ENCODE measurements at places on chromosomes 11 and 22.

DNA sequence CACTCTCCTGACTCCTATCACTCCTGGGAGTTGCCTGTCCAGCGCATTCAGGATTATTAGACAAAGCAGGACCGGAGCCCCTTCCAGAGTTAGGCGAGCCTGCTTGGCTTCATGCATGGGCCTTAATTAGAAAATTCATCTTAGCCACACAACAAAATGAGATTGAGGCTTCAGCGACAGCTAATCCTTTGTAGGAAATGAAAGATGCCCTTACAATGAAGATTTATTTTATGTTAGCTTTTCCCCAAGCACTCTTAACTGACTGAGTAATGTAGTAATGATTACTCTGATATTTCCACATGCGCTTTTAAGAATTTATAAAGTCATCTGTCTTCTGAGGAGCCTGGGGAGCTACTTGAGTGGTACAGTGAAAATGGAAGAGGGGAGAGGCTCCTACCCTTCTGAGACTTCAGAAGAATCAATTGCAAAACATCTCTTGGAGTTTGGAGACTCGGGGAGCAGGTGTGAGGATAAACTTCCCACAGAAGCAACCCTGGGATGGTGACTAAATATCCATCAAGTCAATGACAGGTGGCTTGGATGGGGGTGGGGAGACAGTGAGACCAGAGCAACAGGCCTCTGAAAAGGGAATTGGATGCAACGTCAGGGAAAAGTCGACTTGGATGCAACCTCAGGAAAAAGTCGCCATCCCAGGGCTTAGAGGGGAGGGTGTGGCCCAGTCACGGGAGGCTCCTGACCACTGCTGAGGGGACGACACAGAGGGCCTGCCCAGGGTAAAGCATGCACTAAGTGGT lies 434.5 kb upstream of the B3GAT1 start:
- no peak for DNase-seq

GRCh38 chr11:58933661-58934060 lies 5.6 kb upstream of the GLYATL1 start:
- DNase-seq: no peak

- DNase-seq: no peak
Observed at GRCh38 chr22:43535336-43535735, 123.5 kb downstream of the MPPED1 start.

GRCh38 chr11:114098927-114099326 lies 39.4 kb downstream of the ZBTB16 start:
- DNase-seq: no peak

- no peak for DNase-seq
Observed at GRCh38 chr11:105189581-105189980, 50.0 kb upstream of the CARD18 start.

- no peak for DNase-seq
Observed at GRCh38 chr11:131600628-131601027, 230.2 kb downstream of the NTM start.

GRCh38 chr22:34814260-34815025 lies 251.5 kb upstream of the ISX start:
- no peak for DNase-seq

- DNase-seq: no peak
Observed at GRCh38 chr11:108494182-108494581, 4.0 kb downstream of the POGLUT3 start.

- DNase-seq: no peak
Observed at GRCh38 chr22:35873426-35873825, 155.2 kb downstream of the RBFOX2 start.

GRCh38 chr11:61295596-61295926 lies 445 bp upstream of the VWCE start:
- DNase-seq: no peak

Measured in hematopoietic multipotent progenitor cell treated with erythropoietin and hydrocortisone succinate and interleukin-3 and kit ligand, for 17 days (in vitro differentiated cells).